Activated CD4-positive, alpha-beta memory T cell treated with anti-CD3 and anti-CD28 coated beads, Interleukin-2, amount 10 ng/mL, durations not matched to agents 7 days and 5 days (primary cell): ENCODE measurements at places on chromosomes 7 and 10.

- DNase-seq, result peak; percentile 66
Measured at GRCh38 chr10:103504181-103504783, 10.8 kb downstream of the NEURL1 start.

- DNase-seq, result peak; percentile 16
Measured at GRCh38 chr10:79361726-79362397, 14.6 kb downstream of the PPIF start.

DNA sequence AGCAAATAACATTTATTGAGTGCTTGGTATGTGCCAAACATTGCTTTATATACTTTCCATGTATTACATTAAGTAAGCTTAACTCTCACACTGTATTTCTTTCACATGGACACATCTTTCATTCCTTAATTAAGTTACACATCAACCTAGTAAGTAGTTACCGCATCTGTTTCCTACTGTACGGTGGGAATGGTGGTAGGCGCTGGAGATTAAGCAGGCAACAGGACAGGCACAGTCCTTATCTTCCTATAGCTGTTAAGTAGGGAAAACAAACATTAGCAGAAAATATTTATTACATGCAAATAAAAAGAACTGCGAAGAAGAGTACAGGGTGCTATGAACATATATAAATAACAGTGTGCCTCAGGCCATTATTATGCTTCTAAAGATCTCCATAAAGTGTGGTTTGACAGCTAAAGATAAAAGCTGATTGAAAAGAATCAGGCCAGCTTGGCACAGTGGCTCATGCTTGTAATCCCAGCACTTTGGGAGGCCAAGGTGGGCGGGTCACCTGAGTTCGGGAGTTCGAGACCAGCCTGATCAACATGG is 105.0 kb downstream of the SUGCT start:
- DNase-seq, result no peak

GRCh38 chr10:114970515-114970914 is 32.5 kb downstream of the TRUB1 start:
- no peak for DNase-seq

- no peak for DNase-seq
Measured at GRCh38 chr10:112202561-112203241, 19.1 kb upstream of the GPAM start.

GRCh38 chr7:91436655-91437054 is 172.4 kb downstream of the FZD1 start:
- DNase-seq, result no peak

GRCh38 chr7:94057955-94058354 is 53.8 kb upstream of the BET1 start:
- no peak for DNase-seq

DNA sequence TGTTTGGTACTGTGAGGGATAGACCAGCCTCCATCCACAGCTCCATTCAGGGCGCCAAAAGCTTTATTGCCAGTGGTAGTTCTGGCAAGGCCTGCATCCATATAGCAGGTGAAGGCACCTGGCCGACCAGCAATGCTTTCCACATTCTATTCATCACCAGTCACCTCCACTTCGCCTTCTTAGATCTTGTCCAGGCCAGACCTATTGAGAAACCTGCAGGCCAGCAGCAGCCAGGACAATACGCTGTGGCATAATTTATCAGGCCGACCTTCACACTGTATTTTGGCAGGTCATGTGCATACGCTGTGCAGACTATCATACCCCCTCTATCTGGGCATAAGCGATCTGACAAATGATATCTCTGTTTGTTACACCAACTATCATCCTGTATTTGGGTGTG is 15.2 kb upstream of the KNDC1 start:
- no peak for DNase-seq

DNA sequence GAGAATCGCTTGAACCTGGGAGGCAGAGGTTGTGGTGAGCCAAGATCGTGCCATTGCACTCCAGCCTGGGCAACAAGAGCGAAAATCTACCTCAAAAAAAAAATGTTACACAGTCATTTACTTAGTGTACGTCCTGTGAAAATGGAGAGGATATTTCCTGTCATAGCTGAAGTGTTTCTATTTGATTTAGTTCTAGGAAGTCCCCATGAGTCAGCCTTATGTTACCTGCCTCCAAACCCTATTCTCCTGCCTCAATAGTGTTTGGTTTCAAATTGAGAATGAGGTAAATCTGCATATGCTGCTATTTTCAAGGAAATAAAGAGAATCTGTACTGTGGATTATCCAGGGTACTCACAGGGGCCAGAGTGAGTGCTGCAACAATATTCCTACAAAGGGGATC is 1284.5 kb upstream of the AUTS2 start:
- DNase-seq, result no peak

GRCh38 chr10:42781893-42782445 is 626 bp upstream of the BMS1 start:
- DNase-seq, result no peak

- no peak for DNase-seq
Measured at GRCh38 chr7:133511252-133511651, 258.4 kb downstream of the EXOC4 start.

DNA sequence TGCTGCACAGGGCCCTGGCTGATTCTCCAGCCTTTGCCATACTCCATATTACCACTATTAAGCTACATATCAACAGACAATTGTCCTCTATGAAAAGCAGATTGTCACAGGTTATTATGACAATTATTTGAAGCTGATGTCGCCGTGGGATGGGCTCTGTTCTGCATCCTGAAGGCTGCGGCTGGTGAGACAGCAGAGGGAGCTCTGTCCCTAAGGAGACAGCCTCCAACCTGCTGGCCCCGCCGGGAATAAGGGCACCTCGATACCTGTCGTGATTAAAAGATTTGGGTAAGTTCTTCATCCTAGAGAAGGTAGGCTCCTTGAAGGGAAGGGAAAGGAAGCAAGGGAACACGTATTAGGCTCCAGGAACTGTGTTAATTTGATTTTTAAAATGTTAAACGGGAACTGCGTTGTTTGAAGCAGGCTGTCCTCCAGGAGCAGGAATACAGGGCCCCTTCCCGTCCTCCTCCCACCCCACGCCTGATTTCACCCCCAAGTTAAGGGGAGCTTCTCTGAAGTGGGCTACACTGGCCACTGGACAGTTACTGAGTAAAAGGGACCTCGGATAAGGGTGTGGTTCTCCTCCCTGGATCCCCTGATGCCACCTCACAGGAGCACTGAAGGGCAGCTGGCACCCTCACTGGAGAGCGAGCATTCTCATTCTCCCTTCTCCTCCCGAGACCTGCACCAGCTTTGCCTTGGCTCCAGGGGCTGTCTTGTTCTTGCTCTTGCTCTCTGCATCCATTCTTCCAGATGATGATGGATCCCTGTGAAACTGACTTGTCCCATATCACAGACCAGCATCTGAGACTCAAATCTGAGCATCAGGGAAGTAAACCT is 11.8 kb upstream of the TIAL1 start:
- DNase-seq, result peak; percentile 29

GRCh38 chr7:130943336-130943901 is 209.4 kb upstream of the KLF14 start:
- no peak for DNase-seq

DNA sequence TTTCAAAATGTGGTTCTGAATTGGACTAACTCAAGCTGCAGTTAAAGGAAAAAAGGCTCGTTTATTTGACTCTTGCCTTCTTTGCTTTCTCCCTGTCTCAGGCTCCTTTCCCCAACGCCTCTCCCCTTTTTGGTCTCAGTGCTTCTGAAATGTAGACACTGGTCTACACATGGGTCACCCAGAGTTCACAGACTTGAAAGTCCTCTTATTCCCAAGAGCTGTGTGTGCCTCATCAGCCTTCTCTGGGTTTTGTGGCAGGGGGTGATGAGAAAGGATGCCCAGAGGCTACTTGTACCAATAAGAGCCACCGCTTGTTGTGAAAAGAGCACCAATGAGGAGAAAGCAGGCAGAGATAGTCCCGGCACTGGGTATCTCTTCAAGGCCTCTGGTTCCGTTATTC is 125.7 kb downstream of the BICC1 start:
- DNase-seq, result no peak

DNA sequence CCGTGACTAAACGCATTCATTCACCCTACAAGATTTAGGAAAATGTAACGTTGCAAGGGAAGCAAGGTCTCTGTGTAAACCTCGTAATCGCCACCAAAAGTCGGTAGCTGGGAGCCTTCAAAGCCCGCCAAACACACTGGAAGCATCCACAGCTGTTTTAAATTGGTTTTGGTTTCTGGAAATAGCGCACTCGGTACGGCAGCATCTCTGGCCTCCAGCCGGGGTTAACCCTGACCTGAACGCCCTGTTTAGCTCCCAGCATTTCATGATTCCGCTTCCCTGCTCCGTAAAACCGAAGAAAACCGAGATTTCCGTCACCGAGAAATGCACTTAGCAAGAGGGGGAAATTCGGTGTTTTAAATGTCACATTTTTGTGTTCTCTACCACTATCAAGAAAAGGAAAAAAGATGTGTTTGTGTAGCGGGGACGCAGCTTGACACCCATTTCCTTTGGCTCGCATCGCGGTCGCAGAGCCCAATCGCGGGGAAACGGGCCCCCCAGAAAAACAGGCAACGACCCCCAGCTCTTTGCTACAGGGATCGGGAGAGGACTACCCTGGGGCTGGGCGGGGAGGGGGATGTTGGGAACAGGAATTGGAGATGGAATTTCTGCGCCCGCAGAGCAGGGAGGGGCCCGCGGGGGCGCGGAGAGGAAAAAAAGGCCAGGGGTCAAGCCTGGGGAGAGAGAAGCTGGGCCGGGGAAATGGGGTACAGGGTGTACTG is 646 bp downstream of the SGCE start:
- no peak for DNase-seq

- DNase-seq, result no peak
Measured at GRCh38 chr7:148395990-148396716, 194.4 kb upstream of the C7orf33 start.

- DNase-seq, result no peak
Measured at GRCh38 chr10:110737886-110738634, 93.9 kb downstream of the RBM20 start.

DNA sequence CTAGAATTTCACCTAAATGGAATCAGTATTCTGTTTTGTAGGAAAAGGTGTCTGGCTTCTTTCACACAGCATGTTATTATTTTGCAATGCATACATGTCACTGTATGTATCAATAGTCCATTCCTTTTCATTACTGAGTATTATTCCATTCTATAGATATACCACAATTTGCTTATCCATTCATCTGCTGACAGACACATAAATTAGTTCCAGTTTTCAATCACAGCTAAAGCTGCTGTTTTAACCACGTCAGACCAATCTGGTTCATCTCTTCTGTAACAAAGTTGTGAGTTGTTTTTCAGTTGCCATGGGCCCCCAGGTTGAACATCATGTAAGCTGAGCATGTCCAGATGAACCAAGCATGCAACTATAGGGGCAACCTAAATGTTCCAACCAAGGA is 282.1 kb upstream of the MKLN1 start:
- DNase-seq, result no peak

DNA sequence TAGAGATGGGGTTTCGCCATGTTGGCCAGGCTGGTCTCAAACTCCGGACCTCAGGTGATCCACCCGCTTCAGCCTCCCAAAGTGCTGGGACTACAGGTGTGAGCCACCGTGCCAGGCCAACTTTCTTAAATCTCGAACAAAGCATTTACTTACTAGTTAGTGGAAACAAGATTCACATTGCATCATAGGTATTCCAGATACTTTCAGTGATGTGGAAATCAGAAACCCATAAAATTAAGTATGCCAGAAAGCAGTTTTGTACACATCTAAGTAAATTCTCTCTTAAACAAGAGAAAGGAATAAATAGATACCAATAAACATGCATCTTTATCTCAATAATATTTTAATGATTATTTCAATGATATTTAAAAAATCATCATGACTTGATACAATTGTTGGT is 75.5 kb downstream of the DGKI start:
- no peak for DNase-seq
